Activated CD8-positive, alpha-beta memory T cell treated with anti-CD3 and anti-CD28 coated beads, Interleukin-2, amount 10 ng/mL, durations not matched to agents 7 days and 5 days (primary cell): ENCODE measurements at places on chromosomes 12 and 14.

GRCh38 chr12:52784909-52785308 is 7.8 kb upstream of the KRT76 start:
- DNase-seq, result no peak

DNA sequence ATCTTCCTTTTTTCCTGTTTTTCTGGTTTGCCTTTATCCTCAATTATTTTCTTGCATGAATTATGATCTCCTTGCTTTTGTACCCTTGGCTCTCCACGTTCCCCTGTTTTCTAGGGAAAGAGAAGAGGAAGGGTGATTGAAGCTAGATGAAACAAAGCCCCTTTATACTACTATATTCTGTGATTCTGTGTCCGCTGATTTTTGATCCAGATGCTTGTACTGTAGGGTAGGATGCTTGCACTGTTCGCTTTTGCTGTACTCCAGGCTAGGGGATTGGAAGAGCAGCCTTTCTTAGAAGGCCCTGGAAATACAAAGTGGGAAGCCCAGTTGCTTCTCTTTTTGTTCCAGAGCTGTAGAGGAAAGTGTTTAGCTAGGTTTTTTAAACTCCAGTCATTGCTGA is 35.1 kb upstream of the KLHDC2 start:
- DNase-seq, result no peak

DNA sequence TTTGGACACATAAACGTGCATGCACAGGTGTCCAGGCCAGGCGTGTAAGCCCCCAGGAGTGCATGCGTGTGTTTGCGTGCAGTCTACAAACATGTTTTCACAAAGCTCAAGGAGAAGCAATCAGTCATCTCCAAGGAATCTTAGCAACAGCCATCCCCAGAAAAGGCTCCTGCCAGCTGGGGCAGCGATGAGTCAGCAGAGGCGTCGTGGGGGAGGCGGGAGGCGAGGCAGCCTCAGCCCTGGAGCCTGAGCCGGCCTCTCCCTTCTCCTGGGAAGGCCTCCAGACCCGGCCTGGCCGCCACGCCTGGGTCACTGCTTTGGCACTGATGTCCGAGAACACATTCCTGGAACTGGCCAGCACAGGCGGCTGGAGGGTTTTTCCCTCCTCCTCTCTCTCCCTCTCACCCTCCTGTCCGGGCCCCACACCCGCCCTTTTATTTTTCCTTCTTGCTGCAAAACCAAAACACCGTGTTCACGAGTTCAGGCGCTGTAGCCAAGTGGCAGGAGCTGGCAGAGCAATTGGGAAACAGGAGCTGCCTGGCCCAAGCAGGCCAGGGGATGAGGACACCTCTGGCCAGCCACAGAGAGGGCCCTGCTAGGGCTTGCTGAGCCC is 92.7 kb downstream of the LRRC74A start:
- DNase-seq, result no peak

- no peak for DNase-seq
These were observed 28.5 kb upstream of the PNMA1 start for GRCh38 chr14:73742520-73743238.

DNA sequence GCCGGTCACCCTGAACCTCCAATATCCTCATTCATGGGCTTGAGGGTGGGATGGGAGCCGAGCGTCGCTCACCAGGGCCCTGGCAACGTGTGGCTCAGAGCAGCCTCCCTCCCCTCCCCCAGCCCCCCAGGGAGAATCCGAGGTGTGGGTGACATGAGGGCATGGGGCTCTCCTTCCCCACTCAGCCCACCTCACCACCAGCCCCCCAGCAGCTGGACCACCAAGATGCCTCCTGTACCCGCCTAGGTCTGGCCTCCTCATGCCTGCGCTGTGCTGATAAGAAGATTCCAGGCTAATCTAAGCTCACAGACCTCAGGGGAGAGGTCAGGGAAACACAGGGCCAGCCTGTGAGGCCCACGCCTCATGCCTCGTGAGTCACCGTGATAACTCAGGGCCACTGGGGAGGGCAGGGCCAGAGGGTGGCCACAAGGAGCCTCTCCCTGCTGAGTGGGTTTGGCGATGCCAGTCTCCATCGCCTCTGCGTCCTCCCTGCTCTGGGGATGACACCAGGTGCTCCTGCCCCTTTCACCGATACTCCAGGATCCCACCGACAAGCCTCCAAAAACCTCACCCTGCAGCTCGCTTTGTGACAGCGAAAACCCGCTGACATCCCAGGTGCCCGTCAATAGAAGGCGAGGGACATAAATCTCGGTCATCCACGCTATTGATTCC is 56.9 kb downstream of the TESC start:
- DNase-seq, result no peak

DNA sequence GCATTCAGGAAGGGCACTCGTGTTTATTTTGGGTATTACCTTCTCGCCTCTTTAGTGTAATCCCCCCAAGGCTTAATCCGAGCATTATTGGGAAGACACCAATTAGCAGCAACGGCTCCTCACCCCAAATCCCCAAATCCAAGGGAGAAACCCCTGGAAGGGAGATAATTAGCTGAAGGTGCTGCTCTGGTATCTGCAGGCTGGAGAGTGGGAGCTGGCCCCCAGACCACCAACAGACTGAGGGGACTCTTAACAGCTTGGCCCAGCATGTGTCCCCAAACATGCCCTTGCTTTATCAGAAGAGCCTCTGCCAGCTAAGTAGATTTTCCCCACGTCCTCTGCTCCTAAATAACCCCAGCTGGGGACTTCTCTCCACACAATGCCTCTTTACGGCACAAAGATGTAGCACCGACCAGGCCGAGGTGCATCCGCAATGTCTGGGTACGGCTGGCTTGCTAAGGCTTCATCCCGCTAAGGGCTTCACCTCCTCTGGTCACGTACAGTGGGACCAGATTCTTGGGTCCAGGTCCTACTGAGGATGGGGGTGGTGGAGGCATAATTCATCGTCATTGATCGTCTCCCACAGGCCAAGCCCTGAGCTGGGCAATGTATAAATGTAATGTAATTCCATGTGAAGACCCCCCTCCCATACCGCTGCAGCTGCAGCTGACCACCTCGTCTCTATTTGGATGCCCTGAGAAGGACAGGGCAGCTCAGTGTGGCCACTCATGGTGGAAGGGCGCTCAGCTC is 123.7 kb upstream of the GSC start:
- DNase-seq, result no peak

DNA sequence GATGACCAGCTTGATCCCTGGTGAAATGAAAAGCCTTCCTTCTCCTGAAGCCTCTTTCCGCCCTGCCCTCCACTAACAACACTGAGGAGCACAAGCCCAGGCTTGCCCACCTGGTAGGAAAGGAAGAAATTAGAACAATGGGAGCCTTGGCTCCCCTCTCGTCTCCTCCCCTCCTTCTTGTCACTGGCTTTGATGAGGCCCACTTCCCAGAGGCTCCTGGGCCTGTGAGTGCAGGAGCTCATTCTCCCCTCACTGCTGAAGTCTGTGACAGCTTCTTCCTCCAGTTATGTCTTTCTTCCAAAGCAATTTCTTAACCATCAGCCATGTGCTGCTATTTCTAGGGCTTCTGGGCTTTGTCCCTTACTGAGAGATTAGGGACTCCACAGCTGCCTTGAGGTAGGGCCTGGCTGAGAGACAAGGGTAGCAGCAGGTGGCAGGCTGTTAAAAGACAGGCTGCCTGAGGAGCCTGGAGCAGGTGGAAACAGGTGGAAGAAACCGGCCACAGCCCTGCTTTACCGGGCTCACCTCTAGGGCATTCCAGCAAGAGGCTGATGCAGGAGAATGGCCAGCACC is 53.6 kb upstream of the SRSF5 start:
- no peak for DNase-seq

GRCh38 chr14:74518221-74518620 is 24.7 kb downstream of the ISCA2 start:
- no peak for DNase-seq

DNA sequence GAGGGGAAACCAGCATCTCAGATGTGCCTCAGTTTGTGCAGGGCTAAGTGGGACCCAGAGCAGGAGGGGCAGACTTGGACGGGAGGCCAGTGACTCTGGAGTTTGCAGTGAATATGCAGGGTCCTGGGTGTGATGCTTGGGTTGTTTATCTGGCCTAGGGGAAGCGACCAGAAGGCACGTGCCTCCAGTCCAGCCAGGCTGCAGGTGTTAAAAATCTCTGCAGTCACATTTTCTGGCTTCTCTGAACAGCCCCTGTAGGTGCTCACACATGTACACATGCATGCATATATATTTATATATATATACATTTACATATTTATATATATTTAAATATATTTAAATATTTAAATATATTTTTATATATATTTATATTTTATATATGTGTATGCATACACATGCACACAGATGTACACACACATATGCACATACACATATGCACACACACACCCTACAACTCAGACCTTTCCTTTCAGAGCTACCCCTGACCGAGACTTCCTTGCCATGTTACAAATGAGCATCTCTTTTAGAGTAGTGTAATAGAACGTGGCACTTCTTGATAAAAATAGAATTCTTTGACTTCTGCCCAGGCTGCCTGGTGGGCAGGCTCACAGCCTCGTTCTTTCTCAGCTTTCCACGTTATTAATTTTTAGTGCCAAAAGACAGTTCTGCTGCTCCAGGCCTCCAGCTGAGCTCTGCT is 26.8 kb upstream of the TCL1B start:
- DNase-seq, result no peak

DNA sequence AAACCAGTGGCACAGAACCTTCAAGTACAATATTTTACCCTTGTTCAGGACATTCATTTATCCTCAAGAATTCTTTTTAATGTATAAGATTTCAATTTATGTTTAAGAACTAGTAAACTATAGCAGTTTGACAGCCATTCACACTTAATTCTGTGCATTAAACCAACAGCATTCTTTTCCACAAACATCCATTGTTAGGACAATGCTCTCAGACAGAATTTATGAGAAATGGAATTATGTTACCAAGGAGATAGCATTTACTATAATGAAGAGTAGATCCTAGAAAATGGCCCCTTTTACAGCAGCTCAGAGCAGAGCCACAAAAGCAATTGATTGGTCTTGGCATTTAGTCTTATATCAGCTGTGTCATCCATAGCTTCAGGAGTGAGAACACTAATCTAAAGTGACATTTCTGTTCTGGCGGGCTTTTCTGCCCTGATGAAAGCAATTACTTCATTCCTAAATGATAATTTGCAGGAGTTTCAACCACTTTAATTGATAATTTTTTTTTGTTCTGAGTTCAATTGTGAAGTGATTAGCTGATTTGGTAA is 268.9 kb downstream of the NPAS3 start:
- DNase-seq, result no peak

- DNase-seq, result no peak
These were observed 35.0 kb downstream of the PIK3C2G start for GRCh38 chr12:18296201-18296908.

- DNase-seq, result no peak
These were observed 19.4 kb downstream of the KTN1 start for GRCh38 chr14:55599250-55599879.

GRCh38 chr12:90791445-90791844 is 163.5 kb downstream of the CCER1 start:
- no peak for DNase-seq

DNA sequence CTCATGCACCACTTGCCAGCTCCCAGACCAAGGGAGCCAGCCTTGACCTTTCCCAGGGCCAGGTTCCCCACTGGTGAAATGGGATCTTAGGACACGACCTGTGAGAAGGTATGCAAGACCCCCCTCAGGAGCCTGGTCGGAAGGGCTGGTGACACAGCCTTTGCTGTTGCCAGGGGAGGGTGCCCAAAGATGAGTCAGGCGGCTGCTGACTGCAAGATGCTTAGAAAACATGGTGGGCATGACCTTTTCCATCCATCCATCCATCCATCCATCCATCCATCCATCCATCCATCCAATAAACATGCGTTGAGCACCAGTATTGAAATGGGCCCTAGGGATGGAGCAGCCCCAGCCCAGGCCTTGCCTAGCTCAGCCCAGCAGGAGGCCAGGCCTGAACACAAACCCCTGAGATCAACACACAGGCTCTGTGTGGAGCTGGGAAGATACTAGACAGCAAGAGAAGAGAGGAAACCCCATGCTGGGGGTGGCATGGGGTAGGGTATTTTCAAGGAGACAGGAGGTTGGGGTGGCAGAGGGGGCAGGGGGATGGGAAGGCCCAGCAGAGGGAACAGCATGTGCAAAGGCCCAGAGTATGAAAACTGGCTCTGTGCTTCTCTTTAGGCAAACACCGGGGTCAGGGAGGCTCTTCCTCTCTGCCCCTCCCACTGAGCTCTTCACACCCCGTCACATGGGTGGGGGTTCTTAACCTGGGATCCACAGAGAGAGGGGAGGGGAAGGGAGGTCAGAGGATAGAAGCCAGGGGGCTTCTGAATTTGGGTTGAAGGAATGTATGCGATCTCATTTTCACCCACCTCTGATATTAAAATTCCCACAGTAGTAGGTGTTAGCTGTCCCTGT is 26.2 kb upstream of the YY1 start:
- no peak for DNase-seq

GRCh38 chr12:126752021-126752420 is 1514.9 kb upstream of the TMEM132C start:
- no peak for DNase-seq

GRCh38 chr14:38944691-38945090 is 158.3 kb downstream of the SEC23A start:
- DNase-seq, result no peak

- DNase-seq, result no peak
These were observed 178.6 kb upstream of the GARIN2 start for GRCh38 chr14:67010602-67011001.
